ENCODE measurements at places on chromosomes 5 and 9.

DNA sequence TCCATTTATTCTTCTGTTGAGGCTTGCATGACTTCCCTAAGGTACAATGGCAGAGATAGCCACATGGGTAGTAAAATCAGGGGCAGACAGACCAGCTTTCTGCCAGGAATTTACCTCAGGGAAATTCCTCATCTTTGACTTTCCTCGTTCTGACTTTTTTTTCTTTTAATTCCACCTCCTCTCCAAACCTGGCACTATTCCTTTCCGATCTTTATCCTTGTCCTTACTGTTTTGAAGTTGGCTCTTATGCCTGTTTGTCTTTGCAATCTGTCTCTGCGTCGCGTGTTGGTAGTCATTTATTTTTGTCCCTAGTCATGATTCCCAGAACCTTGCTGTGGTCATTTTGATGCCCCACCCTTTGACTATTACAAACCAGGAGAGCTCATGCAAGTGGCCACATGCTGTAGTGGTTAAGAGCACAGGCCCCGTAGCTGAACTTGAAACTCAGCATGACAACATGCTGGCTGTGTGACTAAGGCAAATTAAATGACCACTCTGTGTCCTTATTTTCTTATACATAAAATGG, 19.0 kb downstream of the TMC1 start:
- no peak for DNase-seq

GRCh38 chr5:140399979-140400729, 1.5 kb upstream of the ANKHD1 start:
- peak; percentile 4 for DNase-seq

- no peak for DNase-seq
These were observed 199.3 kb downstream of the SEC61B start for GRCh38 chr9:99421369-99421768.

DNA sequence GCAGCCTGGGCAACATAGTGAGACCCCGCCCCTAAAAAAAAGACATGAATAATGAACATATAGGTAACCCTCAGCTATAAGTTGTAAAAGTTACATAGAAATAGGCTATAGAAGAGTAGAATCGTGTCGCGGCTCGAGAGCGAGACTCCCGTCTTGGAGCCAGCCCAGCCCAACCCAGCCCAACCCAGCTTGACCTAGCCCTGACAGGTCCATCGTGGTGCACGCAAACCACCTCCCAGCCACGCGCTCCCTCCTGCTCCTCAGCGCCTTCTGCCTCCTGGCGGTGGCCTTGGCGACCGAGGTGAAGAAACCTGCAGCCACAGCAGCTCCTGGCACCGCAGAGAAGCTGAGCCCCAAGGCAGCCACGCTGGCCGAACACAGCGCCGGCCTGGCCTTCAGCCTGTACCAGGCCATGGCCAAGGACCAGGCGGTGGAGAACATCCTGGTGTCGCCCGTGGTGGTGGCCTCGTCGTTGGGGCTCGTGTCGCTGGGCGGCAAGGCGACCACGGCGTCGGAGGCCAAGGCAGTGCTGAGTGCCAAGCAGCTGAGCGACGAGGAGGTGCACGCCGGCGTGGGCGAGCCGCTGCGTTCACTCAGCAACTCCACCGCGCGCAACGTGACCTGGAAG, 10.8 kb downstream of the KIF24 start:
- DNase-seq = no peak

GRCh38 chr5:104370523-104370922, 807.9 kb upstream of the NUDT12 start:
- DNase-seq = no peak

GRCh38 chr9:124503713-124504529, 3.3 kb downstream of the NR5A1 start:
- no peak for DNase-seq

DNA sequence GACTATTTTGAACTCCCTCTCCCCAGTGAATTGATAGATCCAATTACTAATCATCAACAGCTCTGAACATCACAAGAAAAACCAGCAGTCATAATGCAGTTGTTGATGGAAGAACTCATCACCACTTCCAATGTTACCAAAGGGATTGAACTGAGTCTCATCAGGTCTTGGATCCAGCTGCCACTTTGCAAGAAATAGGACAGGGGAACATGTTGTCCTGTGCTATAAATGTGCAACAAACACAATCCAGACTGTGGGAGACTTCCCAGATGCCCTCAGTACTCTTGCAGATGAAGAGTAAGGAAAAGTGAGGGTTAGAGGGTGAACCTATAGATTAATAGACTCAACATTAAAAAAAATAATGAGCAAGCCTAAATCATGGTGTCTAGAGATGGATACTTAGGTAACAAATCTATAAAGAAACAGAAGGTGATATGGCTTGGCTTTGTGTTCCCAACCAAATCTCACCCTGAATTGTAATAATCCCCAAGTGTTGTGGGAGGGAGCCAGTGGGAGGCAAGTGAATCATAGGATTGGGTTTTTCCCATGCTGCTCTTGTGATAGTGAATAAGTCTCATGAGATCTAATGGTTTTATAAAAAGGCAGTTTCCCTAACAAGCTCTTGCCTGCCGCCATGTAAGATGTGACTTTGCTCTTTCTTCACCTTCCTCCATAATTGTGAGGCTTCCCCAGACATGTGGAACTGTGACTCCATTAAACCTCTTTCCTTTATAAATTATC, 63.4 kb upstream of the PAPPA start:
- no peak for DNase-seq

- no peak for DNase-seq
These were observed 35.9 kb upstream of the SLC1A3 start for GRCh38 chr5:36570301-36571095.

- DNase-seq = peak; percentile 32
These were observed 184.6 kb upstream of the PUM3 start for GRCh38 chr9:3028535-3028934.

DNA sequence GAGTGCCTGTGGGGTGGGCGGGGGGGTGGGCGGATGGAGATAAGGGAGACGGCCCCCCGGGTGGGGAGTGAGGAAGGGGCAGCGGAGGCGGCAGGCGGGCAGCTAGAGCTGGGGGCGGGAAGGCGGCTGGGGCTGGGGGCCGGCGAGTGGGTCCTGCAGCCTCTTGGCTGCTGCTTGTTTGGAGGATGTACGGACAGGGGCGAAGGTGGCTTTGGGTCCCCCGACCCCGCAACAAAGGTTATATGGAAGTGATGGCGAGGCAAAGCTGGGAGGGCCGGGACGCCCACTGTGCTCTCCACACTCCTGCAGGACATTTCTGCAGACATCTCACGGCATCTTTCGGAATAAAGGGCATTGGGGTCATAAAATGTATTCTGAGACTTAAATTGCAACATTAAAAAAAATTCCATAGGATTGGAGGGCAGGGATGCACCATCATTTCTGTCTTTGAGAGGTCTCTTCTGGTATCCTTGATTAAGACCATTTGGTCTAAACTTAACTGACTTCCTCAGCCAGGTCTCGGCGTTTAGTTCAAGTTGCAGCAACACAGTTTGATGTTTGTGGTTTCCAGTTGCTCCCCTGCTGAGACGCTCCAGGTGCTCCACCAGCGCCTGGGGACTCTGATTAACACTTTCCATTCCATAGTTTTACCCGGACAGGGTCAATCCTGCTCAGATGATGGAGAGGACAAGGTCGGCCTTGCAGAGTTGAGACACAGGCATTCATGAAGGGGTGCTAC, 101.6 kb upstream of the SSBP2 start:
- DNase-seq = peak; percentile 21

DNA sequence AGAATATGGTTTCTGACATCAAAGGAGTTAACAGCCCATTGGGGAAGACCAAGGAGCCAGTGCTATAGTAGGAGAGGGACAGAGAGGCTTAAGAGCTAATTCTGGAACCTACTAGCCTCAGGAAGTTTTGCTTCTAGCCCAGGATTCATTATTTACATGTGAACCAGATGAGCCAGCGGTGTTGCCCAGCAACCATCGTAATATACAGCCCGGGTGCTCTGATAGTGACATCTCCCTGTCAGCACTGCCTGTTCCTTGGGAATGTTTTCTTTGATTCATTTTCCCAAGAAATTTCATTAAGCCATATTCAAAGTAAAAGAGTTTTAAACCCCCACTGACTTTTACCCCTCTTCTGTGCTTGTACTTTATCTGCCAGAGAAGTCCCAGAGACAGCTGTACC, 217.4 kb upstream of the ADAMTSL1 start:
- no peak for DNase-seq

GRCh38 chr9:89167788-89168187, 10.8 kb downstream of the SHC3 start:
- no peak for DNase-seq

- DNase-seq = no peak
These were observed 53.4 kb downstream of the ROR2 start for GRCh38 chr9:91896513-91897121.

DNA sequence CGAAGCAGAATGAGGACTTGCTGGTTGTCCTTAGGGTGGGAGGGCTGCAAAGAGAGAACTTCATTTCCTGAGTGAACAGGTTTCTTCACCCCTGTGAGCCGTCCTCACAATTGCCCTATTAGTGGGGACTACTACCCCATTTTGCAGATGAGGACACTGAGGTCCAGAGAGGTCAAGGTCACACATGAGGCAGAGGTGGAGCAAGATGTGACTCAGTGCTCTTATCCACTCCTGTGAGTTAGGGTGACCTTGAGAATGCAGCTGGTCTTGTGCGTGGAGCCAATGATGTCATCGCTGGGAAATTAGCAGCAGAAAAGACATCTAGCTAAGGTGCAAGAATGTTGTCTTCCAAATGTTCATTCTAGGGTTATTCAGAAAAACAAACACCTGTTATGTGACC, 26.9 kb downstream of the GPRIN1 start:
- DNase-seq = no peak

GRCh38 chr5:79857714-79858409, 133.2 kb downstream of the MTX3 start:
- DNase-seq = peak; percentile 52

GRCh38 chr9:137138722-137139467, at the start of gene GRIN1:
GRIN1 (plus strand) TSS chr9:137139154; CDS start chr9:137139487, 333 bp downstream.
- DNase-seq = peak; percentile 64

DNA sequence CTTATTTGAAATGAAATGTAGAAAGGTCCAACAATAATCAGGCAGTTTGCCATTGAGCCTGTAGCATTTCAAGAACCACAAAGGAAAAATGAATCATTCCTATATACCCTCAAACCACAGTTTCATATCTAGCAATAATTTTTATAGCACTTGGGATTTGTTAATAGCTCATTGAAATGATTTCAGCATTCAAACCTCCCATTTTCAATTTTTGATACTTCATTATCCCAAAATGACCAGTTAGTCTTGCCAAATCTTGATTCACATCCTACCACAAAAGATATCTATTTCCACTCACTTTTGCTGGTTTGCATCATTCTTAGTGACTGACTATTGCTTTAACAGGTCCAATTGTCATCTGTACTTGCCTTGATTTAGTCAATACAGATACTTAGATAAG, 790.1 kb downstream of the TLE1 start:
- DNase-seq = no peak

- DNase-seq = peak; percentile 40
These were observed 1.3 kb downstream of the NR4A3 start for GRCh38 chr9:99822806-99823591.

DNA sequence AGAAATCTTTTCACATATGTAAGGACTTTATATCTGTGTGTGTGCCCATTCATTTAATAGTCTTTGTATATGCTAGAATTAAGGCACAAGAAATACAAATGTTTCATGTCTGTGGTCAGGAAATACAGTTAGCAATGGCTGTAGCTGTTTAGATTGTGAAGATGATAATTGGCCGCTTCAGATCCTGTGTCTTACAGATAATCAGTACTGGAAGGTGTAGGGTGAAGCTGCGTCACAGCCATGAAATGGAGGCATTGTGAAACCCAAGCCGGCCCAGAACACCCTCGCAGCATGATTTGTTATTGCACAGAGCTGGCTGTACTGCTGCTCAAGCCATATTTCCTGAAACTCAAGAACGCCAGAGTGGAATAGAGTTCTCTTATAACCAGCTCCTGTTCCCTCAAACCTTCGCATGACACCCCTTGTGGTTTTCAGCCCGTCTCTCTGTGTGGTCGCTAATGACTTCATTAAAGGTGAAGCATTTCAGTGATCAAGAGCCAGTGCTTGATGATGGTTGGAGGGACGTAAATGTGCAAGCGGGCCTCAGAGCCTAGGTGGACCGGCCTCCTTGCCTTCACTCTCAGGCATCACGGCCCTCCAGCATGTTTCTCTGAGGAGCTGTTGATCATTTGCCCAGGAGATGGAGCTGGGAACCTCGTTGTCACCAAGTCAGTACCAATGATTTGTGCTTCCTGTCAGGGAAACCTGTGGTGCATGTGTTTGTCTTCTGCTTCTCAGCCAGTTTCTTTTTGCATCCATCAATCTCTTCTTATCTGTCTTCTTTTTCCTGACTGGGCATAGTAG, 80.1 kb downstream of the F2RL2 start:
- no peak for DNase-seq

GRCh38 chr5:134994560-134995156, 27.0 kb downstream of the CATSPER3 start:
- no peak for DNase-seq

DNA sequence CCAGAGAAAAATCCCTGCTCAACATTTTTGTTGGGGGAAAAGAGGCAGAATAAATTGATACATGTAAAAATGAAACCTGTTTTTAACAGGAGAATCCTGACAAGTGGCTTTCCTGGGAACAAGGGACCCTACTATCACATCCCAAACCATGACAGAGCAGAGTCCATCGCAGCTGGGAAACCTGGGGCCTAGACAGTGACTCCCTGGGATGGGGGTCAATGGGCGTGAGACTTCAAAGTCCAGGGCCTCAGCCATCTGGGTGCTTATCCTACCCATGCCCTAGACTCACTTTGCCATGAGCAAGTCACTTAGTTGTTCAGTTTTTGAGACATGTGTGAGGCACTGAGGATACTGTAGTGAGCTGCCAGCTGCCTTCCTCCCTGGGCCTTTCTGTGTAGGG, 5.7 kb downstream of the TCOF1 start:
- no peak for DNase-seq

- no peak for DNase-seq
These were observed 182.9 kb downstream of the CCDC192 start for GRCh38 chr5:127886081-127886480.

GRCh38 chr5:43514471-43514815, 505 bp downstream of the C5orf34 start:
- DNase-seq = peak; percentile 36

GRCh38 chr5:761854-762710, 22.4 kb downstream of the ZDHHC11B start:
- DNase-seq = peak; percentile 11

GRCh38 chr5:52148679-52149078, 639.0 kb upstream of the ITGA1 start:
- no peak for DNase-seq

- no peak for DNase-seq
These were observed 19.0 kb downstream of the PNPLA7 start for GRCh38 chr9:137531099-137531765.

- no peak for DNase-seq
These were observed 8.7 kb upstream of the TXNDC8 start for GRCh38 chr9:110346325-110346724.
